ENCODE measurements at places on chromosomes 7 and 10.

DNA sequence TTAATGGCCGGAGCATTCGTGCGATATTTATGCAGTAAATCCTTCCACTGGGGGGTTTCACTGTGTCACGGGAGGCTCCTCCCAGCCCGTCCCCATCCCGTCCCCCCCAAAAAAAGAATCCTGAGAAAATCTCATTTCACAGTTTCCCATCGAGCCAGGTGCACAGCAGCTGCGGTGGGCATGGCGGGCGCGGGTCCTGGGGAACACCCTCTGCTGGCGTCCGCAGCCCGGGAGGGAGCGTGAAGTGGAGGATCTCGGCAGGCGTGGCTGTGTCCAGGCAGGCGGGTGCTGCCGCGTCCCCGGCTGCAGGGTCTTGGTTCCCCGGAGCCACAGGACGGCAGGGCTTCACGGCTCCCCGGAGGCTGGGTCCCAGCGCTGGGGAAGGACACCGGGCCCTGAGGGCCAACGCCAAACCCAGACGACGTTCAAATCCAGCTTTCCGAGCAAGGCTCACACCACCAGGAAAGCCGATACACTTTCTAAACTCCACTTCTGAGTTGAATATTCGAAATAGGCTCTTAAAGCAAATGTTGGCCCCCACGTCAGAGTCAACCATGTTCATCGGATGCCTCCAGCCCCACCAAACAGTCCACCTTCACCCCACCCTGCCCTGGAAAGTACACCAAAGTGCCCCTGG lies 55.7 kb downstream of the PDGFA start:
- no peak for DNase-seq

DNA sequence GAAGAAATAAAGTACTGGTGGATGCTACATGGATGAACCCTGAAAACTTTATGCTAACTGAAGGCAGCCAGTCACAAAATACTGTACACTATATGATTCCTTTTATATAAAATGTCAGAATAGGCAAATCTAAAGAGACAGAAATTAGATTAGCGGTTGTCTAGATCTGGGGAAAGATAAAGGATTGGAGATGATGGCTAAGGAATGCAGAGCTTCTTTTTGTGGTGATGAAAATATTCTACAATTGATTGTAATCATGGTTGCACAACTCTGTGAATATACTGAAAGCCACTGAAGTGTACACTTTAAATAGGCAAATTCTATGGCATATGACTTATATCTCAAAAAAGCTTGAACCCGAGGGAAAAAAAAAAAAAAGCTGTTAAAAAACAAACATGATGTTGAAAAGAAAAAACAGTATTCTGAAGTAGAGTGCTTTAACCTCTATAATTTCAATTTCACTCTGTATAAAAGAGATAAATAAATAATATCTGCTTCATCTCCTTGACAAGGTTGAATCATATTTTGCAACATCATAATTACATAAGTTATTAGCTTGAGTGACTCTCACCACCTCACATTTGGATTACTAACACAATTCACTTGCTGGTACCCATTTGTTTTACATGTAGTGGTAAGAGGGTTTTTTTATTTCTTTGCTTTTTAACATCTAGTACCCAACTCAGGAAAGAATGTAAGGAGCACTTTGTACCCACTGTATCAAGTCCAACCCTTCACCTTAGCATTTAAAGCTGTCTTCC lies 2.8 kb upstream of the GNAI1 start:
- no peak for DNase-seq

DNA sequence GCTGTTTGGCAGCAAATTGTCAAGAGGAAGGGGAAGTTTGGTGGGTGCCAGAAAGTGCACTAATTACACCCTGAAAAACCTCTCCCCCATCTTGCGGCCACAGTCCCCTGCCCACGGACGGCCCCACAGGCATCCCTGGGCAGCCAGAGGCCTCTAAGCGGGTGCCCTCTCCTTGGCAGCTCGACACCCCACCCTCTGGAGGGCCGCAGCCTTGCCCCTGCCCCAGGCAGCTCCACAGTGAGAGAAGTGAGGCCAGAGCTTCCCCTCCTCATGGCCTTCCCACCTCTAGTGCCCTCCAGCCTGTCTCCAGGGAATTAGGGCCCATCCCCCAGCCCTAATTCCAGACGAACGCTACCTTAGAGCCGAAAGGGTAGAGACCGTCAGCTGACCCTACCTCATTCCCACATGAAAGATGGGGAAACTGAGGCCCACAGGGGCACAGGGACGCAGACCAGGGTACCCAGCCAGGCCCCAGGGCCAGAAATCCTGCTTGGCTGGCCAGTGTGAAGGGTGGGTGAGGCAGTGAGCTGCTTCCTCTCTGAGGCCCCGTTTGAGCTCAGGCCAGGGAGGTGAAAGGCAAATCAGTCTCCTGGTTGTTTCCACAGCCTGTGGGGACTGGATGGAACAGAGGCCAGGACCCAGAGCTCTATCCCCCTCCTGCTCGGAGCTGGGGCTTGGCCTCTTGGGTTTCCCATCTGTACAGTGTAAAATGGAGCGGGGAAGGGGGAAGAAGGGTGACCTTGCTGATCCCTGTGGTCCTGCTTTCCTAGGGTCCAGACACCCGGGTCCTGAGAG lies 10.0 kb downstream of the ZCCHC24 start:
- DNase-seq: no peak

DNA sequence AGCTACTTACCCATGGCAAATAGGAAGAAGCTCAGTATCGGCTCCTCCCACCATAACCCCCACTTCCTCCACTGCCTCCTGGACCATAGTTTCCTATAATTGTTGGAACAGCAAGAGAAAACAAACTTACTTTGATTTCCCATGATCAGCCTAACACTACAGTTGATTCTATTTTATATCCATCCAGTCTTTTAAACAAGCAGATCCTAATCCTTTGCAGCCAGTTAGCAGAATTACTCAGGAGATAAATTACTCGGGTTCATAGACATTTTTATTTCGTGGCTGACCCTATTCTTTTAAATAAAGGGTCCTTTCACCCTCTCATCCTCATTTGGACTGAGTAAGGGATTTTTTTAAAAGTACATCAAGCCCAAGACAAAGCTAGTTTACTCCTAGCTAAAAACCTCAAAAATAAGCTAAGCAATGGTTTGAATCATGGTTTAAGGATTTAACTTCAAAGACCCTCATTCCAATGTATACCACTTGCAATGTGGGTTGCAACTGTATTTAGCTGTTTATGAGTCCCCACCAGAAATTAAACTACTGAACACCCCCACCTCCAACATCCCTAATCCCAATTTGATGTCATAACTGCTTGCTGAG lies 8.0 kb downstream of the HNRNPA2B1 start:
- DNase-seq: no peak

DNA sequence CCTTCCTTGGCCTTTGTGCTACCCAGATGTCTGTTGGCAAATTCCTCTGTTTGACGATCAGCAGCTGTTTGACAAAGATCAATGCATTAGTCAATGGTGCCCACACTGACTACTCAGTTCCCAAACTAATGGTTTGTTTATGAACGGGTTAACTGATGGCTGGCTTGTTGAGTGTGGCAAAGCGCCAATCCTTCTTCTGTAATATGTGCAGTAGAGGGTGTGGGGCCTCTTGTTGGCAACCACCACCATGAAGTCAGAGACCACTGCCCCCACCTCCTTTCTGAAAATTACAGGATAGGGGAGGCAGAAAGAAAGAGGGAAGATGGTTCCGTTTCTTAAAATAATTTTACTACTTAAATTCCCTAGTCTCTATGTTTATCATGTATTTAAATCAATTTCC lies 2.6 kb upstream of the PLCE1 start:
- no peak for DNase-seq

DNA sequence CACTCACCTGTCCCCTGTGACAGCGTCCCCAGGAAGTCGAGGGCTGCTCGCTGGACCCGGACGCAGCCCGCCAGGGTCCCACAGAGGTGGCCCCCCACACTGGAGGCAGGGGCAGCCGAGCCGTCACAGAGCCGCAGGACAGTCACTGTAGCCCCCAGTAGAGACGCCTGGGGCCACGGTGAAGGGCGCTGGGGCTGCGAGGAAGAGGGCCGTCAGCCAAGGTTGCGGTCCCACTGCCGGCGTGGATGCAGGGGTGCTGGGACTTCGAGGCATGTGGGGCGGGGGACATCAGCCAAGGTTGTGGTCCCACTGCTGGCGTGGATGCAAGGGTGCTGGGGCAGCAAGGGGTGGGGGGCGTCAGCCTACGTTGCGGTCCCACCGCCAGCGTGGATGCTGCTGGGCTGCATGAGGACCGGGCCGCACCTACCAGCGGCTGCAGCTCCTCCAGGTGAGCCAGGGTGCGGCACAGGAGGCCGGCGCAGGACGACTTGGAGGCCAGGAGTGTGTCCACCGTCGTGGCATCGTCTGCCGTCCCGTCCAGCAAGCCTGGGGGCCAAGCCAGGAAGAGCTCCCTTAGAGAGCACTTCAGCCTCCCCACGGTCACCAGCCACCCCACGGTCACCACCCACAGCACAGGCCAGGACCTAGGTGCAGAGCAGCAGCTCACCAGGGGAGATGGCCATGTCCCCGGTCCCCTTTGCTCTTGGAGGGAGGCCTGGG lies 13.9 kb downstream of the BRAT1 start:
- no peak for DNase-seq

DNA sequence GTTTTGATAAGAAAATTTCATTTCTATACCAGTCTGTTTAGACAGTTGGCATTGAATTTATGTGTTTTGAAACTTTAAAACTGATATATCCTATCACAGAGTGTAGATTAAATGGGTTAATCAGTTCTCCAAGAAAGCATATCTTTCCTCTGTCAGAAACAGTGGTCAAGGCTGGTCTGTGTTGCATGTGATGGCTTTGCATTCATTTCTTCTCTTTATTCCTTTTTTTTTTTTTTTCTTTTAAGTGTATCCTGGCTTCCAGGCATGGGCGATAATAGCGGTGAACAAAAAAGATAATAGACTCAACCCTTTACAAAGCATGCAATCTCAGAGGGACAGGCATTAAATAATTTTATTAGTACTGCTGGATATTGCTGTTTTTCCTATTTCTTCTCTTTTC lies 136.6 kb downstream of the LRRC4 start:
- no peak for DNase-seq

GRCh38 chr10:32376771-32377170 lies 29.8 kb upstream of the EPC1 start:
- DNase-seq: no peak

- no peak for DNase-seq
Observed at GRCh38 chr7:32070406-32071360, at the start of gene PDE1C. TSS of gene PDE1C (minus strand) at chr7:32070407.

- DNase-seq: no peak
Observed at GRCh38 chr10:124308811-124309210, 109.9 kb downstream of the OAT start.

GRCh38 chr7:83427884-83428283 lies 221.1 kb downstream of the SEMA3E start:
- DNase-seq: no peak

DNA sequence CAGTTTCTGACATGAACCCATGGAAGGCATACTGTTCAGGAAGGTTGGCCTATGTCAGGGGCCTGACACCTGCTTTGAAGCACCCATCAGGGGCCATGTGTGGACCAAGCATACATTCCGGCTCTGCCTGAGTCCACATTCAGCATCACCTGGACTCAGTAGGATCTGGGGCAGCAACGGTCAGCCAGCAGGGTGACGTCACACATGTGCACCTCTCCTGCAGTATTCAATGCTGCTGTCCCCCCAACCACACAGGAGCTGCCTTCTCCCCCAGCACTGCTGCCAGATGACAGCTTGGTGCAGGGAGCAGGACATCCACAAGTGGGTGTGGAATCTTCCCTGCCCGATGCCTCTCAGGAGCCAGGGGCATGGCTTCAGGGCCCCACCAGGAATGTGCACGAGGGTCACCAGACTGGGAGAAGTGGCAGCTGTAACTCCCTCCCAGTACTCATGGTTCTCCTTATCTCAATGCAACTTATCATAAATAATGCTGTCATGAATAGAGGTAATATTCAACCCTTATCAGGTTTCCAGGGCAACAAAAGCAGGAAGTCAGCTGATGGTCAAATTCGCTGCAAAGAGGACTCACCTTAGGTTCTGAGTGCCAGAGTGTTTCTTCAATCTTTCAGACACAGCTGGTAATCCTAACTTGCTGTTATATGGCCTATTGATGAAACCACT lies 292.9 kb downstream of the PAXIP1 start:
- no peak for DNase-seq

- DNase-seq: no peak
Observed at GRCh38 chr7:148540041-148540738, 50.4 kb upstream of the C7orf33 start.

DNA sequence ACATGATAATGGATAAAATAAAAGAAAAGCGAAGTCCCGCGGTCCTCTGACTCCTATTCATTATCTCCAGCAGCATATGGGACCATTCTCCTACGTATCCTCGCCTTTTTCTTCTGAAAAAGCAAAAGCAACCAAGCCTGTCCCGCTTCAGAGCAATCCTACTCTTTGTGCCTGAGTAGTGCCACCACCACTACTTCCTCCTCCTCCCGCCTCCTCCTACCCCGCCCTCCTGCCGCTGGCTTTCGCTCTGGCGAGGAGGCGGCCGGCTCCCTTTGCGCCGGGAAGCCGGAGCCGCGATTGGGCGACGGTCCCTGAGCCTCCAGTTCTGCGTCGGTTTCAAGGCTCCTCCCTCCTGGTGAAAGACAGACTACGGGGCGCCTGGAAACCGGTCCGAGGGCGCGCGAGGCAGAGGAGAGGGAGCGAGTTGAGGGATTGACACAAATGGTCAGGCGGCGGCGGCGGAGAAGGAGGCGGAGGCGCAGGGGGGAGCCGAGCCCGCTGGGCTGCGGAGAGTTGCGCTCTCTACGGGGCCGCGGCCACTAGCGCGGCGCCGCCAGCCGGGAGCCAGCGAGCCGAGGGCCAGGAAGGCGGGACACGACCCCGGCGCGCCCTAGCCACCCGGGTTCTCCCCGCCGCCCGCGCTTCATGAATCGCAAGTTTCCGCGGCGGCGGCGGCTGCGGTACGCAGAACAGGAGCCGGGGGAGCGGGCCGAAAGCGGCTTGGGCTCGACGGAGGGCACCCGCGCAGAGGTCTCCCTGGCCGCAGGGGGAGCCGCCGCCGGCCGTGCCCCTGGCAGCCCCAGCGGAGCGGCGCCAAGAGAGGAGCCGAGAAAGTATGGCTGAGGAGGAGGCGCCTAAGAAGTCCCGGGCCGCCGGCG lies at the start of gene FZD1:
Gene FZD1, plus strand, starts transcription at position 388 of the 878 bp plus-strand sequence. Its CDS starts 448 bp downstream, at position 836.
- DNase-seq: peak; percentile 81

- no peak for DNase-seq
Observed at GRCh38 chr10:68362590-68362989, 29.9 kb upstream of the PBLD start.
